ENCODE measurements at places on chromosomes 12 and 14.

GRCh38 chr12:5723711-5724252 lies 221.3 kb downstream of the ANO2 start:
- no peak for DNase-seq

- peak; percentile 73 for DNase-seq
Observed at GRCh38 chr14:51093371-51094281, 1.3 kb downstream of the TRIM9 start.

DNA sequence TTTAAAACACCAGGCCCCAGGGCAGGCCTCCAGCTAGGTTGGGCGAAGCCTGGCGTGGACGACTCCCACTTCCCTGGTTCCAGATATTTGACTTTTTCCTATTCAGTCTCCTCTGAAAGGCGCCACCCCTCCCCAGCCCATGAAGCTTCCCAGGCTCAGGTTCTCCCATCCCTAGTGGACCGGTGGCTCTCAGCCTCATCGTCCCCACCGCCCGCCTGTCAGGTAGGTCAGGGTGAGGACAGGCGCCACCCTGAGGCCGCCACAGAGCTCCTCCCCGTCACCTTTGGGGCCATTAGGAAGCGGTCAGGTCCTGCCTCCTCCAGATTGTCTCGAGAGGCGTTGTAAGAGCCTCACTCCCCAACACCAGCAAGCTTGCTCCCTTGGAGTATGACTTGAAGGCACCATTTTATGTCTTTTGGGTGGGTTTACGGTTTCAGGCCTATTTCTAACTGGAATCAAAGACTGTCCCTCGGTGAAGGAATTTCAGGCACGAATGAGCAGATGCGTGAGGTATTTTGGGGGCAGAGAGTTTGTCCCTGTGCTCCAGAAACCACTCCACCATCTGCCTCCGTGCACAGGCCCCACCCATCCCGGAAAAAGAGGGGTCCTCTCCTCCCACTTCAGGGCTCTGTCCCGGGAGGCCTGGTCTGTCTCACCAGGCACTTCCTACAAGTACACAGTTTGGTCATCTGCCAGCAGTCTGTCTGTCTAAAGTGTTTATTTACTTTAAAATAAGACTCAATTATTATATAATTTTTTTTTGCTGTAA lies 55.6 kb downstream of the TSPAN9 start:
- DNase-seq: no peak

- DNase-seq: no peak
Observed at GRCh38 chr14:100640471-100641273, 53.5 kb upstream of the BEGAIN start.

GRCh38 chr14:33134162-33134561 lies 195.5 kb downstream of the NPAS3 start:
- no peak for DNase-seq

DNA sequence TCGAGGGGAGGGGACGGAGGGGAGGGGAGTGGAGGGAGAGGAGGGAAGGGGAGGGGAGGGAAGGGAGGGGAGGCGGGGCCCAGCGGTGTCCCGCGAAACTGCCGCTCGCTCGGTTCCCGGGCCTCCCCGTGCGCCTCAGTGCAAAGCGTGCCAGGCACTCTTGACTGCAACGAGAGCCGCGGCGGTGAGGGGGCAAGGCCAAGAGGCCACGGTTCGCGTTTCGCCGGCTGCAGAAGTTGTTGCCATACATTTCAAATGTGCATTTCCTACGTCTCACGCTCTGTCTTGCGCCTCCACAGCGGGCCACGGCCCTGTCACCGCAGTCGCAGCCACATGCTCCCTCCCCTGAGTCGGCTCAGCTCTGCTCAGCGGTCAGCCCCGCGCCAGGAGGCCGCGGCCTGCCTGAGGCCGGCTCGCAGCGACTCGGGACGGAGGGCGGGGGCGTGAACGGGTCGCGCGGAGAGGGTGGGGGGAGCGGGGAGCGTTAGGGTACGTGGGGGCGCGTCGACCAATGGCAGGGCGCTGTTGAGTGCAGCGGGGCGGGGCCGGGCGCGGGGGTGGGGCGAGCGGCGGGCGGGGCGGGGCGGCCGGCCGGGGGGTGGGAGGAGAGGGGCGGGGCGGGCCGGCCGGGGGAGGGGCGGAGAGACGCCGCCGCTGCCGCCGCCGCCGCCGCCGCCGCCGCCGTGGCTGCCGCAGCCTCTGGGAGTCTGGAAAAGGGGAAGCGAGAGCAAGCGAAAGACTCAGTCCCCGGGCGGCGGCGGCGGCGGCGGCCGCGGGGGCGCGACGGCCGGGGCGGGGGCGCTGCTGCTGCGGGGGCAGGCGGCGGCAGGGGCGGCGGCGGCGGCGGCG lies at the start of gene PPP2R5C:
Gene PPP2R5C, plus strand, starts transcription at position 678 of the 849 bp plus-strand sequence. CDS start 185 bp downstream, outside the sequence.
- DNase-seq: peak; percentile 90

GRCh38 chr12:124746649-124747425 lies 116.8 kb downstream of the SCARB1 start:
- no peak for DNase-seq

- DNase-seq: peak; percentile 69
Observed at GRCh38 chr12:32248441-32249140, 141.9 kb downstream of the BICD1 start.

DNA sequence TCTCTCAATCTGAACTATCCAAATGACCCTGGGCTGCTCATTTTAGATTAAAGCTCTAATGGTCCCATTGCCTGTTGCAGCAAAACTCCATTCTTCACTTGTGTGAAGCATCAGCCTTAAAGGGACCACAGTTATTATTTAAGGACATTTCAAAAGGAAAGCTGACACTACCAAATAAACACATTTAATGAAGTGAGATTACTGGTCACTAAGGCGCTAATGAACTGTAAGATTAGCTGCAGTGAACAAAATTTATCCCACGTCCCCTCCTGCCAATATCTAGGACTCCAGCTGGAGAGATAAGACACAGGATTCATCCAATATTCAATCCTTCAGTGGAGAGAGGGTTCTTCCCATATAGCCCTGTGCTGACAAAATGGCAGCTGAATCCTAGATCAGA lies 1029.2 kb upstream of the SEL1L start:
- no peak for DNase-seq

DNA sequence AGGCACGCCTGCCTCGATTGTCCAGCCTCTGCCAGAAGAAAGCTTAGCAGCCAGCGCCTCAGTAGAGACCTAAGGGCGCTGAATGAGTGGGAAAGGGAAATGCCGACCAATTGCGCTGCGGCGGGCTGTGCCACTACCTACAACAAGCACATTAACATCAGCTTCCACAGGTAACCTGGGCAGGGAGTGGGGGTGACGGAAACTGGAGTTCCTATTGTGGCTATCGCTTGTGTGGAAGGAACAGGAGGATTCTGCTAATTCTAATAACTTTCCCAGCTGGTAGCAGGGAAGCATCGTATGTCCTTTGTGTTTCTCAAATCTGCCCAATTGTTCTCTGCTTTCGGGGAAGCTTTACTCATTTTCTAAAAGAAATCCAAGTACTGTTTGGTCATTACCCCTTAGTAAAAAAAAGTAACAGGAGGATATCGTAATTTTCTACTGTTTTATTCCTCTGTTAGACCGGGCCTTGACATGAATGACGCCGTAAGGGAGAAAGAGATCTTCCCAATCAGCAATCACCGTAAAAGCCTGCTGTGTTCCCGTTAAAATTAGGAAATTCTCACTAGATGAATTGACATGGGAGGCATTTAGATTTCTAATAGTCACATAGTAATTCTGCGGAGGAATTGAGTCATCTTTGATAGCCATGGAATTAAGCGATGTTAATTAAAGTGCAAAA lies 449 bp downstream of the THAP2 start:
- DNase-seq: no peak

GRCh38 chr14:92459030-92459949 lies 54.3 kb upstream of the RIN3 start:
- DNase-seq: no peak

- DNase-seq: no peak
Observed at GRCh38 chr12:127650626-127651025, 616.3 kb upstream of the TMEM132C start.

DNA sequence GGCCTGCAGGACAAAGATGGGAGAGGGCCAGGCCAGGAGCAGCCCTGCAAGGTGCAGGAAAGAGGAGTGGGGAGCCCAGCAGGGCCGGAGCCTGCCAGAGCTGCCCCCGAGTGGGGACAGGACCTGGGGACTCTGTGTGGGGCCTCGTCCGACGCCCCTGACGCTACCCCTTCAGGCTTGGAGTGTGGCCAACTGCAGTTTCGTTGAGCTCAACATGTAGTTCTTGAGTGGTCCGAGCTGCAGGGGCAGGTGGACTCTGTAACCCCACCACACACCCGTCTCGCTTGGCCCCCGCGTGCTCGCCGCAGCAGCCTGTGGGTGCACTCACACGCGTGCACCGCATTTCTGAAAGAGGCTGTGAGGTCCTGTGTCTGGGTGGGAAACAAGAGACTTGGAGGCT lies 2.0 kb downstream of the ASPG start:
- no peak for DNase-seq

DNA sequence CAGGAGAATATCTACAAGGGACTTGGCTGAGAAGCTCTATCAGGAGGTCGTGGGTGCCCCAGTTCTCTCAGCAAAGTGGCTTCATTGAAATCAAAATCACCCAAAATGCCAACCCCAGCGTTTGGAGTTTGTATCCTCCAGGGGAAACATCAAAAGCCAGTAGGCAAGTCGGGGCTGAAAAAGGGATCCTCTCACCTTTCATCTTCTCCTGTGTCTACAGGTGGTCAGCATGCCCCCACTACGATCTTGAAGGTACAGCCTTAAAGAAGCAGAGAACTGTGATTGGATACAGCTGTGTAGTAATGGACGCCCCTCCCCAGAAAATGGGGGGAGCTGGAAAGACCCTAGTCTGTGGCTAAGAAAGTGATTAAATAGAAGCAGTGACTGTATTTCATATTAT lies 22.2 kb downstream of the HRK start:
- no peak for DNase-seq

DNA sequence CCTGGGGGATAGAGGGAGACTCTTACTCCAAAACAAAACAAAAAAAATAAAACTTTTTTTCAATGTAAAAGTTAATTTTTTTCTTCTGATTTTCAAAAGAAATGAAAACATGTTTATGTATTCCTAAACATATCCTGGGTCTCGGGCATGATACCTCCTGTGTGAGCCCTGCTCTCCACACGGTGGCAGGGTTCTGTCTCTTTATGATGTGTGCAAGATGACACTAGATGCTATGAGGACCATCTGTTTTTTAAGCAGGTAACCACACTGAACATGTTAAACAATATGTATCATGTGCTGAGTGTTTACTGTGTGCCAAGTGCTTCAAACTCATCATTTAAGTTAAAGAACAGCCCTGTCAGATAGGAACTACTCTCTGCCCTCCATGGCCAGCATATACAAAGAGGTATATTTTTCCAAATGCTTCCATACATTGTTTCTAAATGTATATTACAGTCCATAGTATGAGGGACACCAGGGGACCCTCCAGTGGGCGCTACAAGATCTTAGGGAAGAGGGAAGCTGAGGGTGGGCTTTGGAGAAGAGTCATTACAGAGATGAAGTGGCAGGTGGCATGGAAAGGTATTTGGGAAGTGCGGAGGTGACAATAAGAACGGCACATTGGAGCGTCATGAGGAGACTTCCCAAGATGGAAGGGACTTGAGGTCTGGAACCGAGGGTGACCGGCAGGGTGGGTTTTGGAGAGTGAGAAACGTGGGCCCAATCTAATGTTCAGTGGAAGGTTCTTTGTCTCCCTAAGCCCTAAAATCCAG lies 28.5 kb downstream of the FOS start:
- peak; percentile 79 for DNase-seq

DNA sequence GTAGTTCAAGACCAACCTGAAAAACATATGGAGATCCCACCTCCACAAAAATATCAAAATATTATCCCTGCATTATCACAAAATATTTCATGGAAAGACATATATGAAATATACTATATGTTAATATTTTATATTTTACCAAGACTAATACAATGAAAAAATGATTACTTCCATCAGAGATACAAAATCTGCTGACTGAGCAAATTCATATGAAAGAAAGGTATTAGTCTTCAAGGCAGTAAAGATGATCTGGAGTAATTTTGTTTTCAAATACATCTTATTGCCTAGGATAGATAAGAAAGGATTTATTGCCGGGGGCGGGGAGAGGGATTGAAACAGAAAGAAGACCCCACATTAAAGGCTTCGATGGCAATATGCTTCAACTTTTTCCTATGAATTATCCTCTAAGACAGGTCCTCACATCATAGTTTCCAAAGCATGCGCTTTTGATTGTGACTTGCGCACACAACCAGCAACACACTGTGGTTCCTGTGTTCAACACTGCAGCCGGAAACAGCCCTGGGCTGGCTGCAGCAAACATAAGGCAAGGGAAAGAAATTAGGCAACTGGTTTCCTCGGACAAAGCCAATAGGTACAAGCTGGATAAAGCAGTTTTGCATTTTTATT lies 83.2 kb downstream of the SPPL3 start:
- no peak for DNase-seq

DNA sequence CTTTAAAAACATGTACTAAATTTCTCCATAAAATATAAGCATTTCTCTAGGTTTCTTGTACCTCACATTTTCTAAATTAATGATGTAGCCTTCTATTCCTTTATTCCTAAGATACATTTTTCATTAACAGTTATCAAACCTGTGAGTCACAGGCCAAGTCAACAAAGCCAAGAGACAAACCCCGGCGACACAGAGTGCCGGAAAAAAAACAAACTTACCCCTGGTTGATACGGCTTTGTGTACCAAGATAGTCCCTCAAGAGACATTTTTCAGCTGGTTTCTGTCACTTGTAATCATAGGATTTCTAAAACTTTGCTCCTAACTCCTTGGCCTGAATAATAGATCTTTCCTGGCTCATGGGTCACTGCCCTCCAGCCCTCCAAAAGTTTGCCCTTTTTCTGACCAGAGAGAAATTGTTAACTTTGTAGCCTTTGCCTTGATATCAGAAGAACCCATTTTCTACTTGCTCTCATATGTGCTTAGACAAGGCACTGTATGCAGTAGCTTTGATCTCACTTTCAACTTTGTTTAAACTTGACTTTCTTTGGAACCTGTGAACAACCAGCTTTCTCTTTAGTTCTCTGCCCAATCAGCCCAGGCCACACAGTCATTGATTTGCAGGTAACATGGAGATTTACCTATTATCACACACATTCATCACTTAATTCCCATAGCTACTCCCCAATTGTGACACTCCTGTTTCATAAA lies 172.2 kb downstream of the PRKD1 start:
- no peak for DNase-seq

DNA sequence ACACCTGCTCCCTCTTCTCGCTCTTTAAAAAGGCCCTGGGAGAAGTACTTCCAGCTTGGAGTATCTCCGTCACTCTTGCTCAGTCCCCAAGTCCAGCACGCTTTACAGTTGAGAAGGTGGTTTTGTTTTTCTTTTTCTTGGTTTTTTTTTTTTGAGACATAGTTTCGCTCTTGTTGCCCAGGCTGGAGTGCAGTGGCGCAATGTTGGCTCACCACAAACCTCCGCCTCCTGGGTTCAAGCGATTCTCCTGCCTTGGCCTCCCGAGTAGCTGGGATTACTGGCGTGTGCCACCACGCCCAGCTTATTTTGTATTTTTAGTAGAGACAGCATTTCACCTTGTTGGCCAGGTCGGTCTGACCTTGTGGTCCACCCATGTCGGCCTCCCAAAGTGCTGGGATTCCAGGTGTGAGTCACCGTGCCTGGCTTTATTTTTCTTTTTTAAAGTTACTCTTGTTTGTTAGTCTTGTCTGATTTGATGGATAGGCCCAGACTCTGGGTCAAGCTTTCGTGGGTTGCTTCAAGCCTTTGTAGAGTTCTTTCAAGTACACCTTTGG lies 1.9 kb downstream of the TDRD9 start:
- no peak for DNase-seq

GRCh38 chr12:100142851-100143559 lies at the start of gene BLTP3B:
Gene BLTP3B, minus strand, starts transcription at chr12:100142874. Its CDS starts 239 bp downstream, at chr12:100142635.
- DNase-seq: peak; percentile 92
